Stimulated activated CD4-positive, alpha-beta T cell treated with anti-CD3 and anti-CD28 coated beads, Interleukin-15, amount 100 ng/mL, for 24 hours (primary cell): ENCODE measurements at places on chromosomes 16 and 17.

GRCh38 chr17:75834928-75835653 is 9.1 kb downstream of the UNC13D start:
- no peak for DNase-seq

GRCh38 chr16:82672676-82673075 is 45.9 kb downstream of the CDH13 start:
- DNase-seq: no peak

DNA sequence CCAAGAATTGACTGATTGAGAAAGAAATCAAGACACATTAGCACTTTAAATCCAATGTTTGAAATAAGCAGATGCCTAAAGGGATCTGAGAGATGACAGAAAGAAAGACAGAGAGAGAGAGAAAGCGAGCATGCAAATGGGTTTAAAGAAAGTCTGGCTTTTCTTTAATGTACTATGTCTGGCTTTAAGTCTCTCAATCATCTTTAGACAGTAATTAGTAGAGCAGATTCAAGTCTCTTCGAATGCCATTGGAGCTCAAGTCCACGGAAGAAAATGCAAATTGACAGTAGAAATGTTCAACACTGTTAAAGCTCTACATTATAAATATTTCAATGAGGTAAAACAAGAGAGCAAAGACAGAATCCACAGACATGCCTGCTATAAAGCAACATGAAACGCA is 1480.2 kb upstream of the CDH8 start:
- DNase-seq: no peak

- no peak for DNase-seq
Measured at GRCh38 chr17:76166906-76167305, 25.9 kb upstream of the FOXJ1 start.
